Hematopoietic multipotent progenitor cell (in vitro differentiated cells): ENCODE measurements at places on chromosomes 6 and 20. TPM values are rescaled to one million over a fixed set of nuclear protein-coding genes. Genes with fewer than 3 reads are reported as not detected.

The GPSM3 gene
- total RNA-seq = 58.7 TPM

The PPIL6 gene
- 2.7 TPM for total RNA-seq

The SMOC2 gene
- under 0.01 TPM for total RNA-seq

The OLIG3 gene
- total RNA-seq = not detected

The DAAM2 gene
- under 0.01 TPM for total RNA-seq

The GSTA2 gene
- not detected for total RNA-seq

GRCh38 chr20:33209789-33210188 lies 7.4 kb upstream of the BPIFA3 start:
- DNase-seq = no peak

GRCh38 chr6:146336191-146336590 lies 207.4 kb upstream of the RAB32 start:
- DNase-seq = no peak

- DNase-seq = no peak
These were observed 593.3 kb upstream of the HS3ST5 start for GRCh38 chr6:114936080-114936479.

GRCh38 chr20:37345339-37346235 lies at the start of gene SRC:
Gene SRC, plus strand, starts transcription at chr20:37346140. Its CDS starts 38,014 bp downstream, at chr20:37384154.
- DNase-seq = no peak
